ENCODE measurements at places on chromosomes 12 and 14. TPM values are rescaled to one million over a fixed set of nuclear protein-coding genes. Genes with fewer than 3 reads are reported as not detected.

- no peaks in the 10 kb centered on the region for H3K27me3 ChIP-seq
- H3K36me3 ChIP-seq: no peaks in the 10 kb centered on the region
- DNase-seq: peak; percentile 62
- H3K27ac ChIP-seq: peak overlapping the region; percentile 35
- H3K4me1 ChIP-seq: peaks cover 40% of the 10 kb centered on the region
- H3K4me3 ChIP-seq: no peak overlapping the region
Measured at GRCh38 chr12:131883521-131883900, 10.9 kb upstream of the ULK1 start.

Gene VPS29
- total RNA-seq: 78.3 TPM

Gene KCNMB4
- total RNA-seq: 6.7 TPM

Gene HSP90B1
- 534 TPM for total RNA-seq

GRCh38 chr12:11171969-11172675 is 1.1 kb downstream of the SMIM10L1 start:
- DNase-seq: no peak
- no peaks in the 10 kb centered on the region for H3K27me3 ChIP-seq
- H3K4me1 ChIP-seq: peaks cover 8% of the 10 kb centered on the region
- H3K36me3 ChIP-seq: no peaks in the 10 kb centered on the region
- peak overlapping the region; percentile 75 for H3K4me3 ChIP-seq

Gene NID2
- total RNA-seq: not detected

DNA sequence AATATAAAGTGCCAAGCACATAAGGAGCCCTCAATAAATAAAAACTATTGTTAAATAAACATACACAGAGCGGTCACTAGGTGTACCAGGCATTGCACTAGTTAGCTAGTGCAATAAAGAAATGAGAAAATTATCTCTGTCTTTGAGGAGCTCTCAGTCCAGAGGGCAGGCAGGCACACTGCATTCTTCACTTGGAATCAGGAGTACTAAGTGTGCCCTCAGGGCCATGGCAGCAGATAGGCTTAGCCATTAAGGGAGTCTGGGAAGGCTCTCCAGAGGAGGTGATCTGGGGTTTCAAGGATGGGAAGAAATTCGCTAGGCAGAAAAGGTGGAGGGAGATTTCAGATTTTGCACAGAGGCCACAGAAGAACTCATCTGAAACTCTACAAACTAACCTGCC is 9.1 kb downstream of the ABCD4 start:
- no peaks in the 10 kb centered on the region for H3K27me3 ChIP-seq
- H3K36me3 ChIP-seq: peaks cover 30% of the 10 kb centered on the region
- H3K4me1 ChIP-seq: no peaks in the 10 kb centered on the region
- H3K4me3 ChIP-seq: no peak overlapping the region
- H3K27ac ChIP-seq: no peak overlapping the region

Gene PPP4R4
- not detected for total RNA-seq

GRCh38 chr12:54379398-54380201 is 4.9 kb downstream of the ZNF385A start:
- no peak overlapping the region for H3K27ac ChIP-seq
- peak overlapping the region; percentile 59 for H3K4me3 ChIP-seq
- peak; percentile 73 for DNase-seq
- H3K4me1 ChIP-seq: peaks cover 29% of the 10 kb centered on the region
